SK-N-DZ (cell line): ENCODE measurements at places on chromosomes 12 and 14.

- DNase-seq = no peak
Observed at GRCh38 chr12:66901138-66901932, 222.5 kb upstream of the GRIP1 start.

- no peak for DNase-seq
Observed at GRCh38 chr12:65902500-65902899, 78.2 kb downstream of the HMGA2 start.

GRCh38 chr14:65267856-65268255 lies 144.7 kb upstream of the FUT8 start:
- no peak for DNase-seq

DNA sequence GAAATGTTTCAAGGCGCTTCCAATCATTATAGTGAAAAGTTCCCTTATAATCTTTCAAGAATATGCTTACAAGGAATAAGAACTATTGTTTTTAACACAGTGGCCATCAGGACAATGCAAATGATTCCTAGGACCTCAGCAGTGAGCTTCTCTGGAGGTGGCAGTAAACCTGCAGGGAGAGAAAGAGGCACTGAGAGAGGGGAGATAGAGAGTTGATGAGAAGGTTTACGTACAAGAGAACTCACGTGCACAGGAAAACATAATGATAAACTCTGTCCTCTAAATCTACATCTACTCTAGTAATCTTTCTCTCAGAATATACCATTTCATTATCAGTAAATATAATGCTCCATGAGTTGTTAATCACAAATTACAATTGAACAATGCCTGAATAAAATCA lies 715 bp downstream of the KLRC4 start:
- DNase-seq = no peak

DNA sequence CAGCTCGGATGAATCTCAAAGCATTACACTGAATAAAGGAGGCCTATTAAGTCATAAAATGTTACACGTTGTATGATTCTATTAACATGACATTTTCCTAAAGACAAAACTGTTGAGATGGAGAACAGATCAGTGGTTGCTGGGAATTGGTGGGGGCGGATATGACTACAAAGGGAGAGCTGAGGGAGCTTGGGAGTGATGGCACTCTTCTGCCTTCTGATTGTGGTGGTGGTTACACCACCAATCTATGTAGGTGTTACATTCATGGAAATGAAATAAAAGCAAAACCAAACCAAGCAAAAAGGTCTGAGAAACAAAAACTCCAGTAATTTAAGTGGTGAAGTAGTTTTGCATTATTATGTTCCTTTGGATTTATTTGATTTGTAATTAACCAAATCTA lies 16.4 kb upstream of the EVL start:
- DNase-seq = no peak

DNA sequence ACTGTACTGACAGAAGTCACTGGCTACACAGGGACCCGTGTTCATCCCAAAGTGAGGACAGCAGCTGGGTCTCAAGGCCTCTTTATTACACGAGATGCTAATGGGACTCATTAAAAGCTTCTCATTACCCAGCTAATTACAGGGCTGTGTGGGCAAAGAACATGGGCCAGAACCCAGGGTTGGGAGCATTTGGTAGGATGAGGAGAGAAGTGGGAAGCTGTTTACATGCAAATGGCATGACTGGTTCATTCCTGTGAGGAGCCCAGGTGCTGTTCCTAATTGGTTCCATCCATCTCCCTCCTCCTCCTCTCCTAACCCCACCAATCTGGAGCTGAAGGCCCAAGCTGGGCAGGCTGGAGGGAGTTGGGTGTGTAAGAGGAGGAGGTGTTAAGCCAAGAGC lies 8.9 kb upstream of the TAC3 start:
- DNase-seq = no peak

GRCh38 chr14:75985618-75986438 lies at the start of gene IFT43:
TSS of gene IFT43 (plus strand) at chr14:75985763. CDS start at chr14:75985787, 24 bp downstream.
- peak; percentile 55 for DNase-seq

DNA sequence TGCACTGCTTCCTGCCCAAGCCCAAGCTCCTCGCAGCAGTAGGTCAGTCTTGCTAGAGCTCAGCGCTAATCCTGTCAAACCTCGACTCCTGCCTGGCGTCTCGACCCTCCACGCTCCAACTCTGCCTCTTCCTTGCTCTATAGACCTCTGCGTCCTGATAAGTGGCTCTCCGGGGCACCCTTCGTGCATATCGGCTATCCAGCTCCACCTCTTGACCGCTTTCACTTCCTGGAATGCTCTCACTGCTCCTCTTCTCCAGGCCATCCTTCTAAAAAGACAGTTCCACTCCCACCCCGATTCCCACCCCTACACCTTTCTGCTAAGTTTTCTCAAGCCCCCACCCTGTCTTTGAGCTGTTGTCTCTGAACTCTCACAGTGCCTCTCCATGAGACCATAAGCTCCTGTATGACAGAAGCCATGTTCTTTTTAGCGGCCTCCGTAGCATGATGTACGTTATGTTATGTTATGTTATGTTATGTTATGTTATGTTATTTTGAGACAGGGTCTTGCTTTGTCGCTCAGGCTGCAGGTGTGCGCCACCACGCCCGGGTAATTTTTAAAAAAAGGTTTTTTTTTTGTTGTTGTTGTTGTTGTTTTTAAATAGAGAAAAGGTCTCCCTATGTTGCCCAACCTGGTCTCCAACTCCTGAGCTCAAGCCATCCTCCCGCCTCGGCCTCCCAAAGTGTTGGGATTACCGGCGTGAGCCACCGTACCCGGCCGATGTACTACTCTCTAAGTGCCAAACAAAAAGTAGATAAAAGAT lies 601 bp downstream of the COX14 start:
- DNase-seq = no peak

DNA sequence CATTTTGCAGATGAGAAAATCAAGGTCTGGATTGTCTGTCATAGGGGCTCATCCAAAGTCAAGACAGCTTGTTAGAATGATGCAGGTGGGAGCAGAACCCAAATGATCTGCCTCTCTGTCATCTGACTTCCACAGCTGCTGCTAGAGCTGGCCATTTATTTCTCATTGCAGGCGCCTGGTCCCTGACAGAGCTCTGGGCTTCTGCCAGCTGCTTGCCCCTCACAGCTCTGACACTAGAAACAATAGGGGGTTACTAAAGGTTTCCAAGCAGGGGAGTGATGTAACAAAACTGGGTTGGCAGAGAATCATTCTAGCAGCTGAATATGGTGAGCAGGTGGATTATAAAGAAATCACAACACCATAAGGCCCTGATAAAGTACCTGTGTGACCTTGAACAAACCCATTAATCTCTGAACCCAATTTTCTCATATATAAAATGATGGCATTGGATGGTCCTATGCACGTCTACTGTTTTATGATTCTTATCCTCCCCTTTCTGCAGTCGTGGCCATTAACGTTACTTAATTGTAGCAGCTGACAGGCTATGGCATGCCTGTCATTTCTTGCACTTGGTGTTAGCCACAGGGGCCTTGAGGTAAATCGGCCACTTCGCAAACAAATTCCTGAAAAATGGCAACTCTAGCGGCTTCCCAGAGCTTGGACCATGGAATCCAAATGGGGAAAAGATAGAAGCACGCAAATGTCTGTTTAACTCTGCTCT lies 134.6 kb downstream of the RMST start:
- DNase-seq = peak; percentile 5

GRCh38 chr12:53505086-53505485 lies 2.2 kb downstream of the NPFF start:
- DNase-seq = no peak

DNA sequence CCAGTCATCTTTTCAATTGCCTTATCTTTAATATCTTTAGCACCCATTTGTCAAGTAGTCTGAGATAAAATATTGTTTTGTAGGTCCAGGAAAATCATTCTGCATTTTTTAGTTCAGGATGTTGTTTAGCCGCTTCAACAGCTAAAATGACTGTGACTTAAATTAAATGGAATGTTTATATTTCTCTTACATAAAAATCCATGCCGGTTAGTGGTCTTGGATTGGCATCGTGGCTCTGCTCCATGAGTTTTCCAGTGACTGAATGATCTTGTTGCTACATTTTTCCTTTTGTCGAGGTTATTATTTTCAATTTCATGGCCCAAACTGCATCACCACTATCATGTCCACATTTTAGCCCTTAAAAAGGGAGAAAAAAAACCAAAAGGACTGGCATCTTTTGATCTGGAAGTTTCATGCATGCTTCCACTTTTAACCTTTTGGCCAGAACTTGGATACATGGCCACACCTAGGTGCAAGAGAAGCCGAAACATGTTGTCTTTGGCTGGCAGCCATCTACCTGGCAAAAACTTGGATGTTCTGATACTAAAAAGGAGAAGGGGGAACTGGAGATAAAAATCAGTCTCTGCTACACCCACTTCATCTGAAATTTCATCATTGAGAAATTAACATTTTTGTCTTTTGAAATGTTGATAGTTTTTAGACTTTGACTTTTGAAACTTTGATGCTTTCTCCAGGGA lies 142.4 kb downstream of the OTOGL start:
- DNase-seq = no peak

DNA sequence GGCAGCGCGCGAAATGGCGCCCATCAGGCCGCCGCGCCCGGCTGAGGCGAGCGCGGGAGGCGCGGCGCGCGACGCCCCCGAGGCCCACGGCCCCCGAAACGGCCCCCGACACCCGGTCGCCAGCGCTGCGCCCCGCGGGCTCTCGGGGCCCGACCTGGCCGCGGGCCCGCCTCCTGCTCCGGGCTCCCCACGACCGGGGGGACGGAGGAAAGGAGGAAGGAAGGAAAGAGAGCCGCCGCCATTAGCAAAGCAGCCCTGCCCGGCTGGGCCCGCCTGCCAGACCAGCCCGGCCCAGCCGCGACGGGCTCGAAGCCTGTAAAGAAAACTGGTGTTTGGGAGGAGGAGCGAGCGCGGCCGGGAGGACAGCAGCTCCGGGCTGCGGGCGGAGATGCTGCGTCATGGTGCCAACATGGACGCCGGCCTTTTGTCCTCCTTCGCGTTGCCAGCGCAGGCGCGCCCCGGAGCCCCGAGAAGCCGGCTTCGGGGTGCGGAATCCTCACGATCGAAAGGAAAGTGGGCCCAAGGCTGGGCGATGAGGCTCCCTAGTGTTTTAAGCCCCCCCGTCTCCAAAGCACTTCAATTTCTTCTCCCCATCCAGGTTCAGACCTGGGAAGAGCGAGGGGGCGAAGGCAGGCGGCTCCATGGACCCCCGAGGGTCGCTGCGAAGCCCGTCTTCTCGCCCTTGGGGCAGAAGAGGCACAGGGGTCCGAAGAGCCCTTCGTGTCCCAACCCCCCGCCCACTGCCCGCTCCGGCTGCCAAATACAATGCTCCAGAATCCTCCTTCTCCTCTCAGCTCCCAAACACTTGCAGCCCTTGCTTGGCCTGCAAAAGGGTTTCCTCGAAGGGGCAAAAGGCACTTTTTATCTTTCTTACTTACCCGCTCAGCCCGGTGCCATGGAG lies 2.9 kb upstream of the SETD1B start:
- no peak for DNase-seq

DNA sequence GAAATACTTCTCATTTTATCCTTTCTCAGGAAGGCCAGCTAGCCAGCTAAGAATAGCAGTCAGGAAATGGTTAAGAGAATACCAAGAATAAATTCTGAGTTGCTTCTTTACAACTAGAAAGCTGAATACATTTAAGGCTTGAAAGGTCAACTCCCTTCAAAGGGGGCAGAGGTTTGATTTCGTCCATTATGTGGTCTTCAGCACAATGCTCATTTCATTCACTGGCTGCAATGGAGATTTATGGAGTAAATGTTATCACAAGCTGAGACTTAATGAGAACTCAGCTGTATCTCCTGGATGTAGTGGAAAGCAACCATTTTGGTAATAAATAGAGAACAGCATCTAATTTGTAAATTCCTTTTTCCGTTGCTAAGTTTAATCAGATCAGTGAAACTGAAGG lies 265.0 kb upstream of the FKBP4 start:
- no peak for DNase-seq

DNA sequence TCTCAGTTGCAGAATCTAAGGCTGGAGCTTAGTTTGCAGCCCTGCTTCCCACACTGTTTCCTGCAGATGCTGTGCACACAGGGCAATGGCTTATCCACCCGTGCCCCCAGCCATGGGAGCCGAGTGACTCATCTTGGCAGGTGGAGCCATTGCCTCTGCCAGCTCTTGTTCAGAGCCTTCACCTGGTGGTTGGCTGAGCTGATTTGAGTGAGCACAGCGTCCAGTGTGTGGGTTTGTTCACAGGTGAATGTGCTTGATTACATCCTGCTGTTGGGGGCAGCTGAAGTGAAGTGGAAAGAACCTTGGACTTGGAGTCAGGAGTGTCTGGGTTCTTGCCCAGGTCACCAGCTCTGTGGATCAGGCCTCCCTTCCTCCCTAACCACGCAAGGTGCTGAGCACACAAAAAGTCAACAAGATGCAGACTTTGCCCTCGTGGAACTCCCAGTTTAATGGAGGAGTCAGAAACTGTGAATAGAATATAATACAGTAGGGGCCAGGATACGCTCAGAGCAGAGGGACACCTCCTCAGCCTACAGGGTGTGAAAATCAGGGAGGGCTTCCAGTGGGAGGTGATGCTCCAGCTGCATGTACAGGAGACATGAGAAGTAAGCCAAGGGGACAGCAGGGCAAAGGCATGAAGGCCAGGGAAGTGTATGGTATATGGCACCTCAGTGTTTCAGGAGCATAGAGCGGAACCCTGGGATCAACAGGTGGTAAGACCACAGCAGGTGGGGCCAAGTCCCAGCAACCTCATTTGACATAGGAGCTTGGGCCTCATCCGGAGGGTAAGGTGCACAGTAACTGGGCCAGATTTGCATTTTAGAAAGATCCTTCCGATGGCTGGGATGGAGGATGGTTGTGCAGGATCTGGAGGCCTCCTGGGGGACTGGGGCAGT lies 22.8 kb downstream of the JDP2 start:
- no peak for DNase-seq

DNA sequence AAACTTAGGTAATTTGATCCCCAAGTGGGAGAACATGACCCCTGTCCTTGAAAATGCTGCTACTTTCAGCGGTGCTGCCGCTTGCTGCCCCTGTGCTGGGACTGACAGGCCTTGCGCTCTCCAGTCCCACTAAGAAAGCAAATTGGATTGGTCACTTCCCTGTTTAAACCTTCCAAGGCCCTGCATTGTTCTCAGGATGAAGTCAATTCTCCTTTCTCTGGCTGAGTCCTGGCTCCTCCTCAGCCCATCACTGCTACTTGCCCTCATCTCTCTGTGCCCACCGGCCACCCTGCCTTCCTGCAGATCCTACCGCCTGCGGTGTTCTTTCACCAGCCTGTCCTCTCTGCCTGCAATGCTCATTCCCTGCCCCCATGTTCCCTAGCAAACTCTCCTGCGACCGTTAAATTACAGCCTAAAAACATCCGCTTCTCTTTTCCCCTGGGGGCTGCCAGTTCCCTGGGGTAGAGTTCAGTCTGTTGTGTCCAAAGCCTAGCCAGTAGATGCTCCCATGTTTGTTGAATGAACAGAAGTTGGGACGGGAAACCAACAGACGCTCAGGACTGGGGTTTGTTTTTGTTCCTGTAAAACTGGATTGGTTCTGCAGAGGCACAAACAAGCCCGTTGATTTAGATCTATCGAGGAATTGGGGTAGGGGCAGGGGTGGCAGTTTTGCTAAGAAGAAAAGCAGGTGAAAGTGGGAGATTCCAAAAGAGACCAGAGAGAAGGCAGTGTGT lies 127.3 kb upstream of the HIF1A start:
- peak; percentile 29 for DNase-seq

DNA sequence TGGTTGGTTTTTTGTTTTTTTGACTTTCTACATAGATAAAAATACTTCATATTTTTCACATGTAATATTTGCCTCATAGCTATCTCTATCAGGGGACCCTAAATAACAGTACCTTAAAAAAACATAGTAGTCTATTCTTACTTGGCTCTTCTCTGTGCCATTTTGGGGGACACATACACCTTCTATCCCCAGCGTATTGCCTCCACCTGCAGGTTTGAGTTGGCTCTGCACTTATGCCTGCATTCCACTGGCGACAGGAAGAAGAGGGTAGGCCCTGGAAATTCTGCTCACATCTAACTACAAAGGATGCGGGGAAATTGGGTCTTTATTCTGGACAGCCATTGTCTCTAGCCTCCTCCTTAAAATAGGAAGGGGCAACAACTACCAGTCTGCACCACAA lies 13.8 kb upstream of the IFI27L2 start:
- no peak for DNase-seq
